Activated T-helper 1 cell treated with Interleukin-2 at 50 U/mL for 16 hours (primary cell): ENCODE measurements at places on chromosomes 2 and 18.

DNA sequence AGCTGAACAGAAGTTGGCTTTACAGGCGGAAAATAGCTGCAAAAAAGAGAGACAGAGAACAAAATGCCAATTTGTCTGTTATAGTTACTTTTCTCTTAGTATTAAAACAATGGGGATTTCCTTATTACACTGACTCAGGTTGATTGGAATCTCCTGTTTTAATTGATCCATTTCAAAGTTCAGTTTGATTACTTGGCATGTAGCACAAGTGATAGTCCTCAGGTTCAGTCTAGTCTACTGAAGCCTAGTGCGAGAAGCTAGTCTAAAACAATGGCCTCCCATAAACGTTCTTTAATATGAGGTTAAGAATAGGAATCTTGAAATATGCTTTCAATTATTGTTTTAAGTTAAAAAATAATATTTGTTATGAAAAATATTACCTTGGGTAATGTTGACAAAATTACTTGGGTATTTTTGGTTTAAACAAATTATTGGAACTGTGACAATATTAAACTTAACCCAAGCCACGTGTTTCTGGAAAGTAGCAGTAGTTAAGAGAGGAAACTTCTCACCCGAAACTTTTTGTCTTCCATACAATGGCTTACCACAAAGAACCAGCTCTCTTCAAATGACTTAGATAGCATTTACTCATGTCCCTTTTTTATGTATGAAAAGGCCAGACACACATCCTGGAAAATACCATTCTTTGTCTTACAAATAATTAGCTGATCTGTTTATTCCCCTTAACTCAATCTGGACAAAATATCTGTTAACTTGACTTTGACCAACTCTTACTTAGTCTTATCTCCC lies 1326.2 kb upstream of the TMEFF2 start:
- no peak for DNase-seq

DNA sequence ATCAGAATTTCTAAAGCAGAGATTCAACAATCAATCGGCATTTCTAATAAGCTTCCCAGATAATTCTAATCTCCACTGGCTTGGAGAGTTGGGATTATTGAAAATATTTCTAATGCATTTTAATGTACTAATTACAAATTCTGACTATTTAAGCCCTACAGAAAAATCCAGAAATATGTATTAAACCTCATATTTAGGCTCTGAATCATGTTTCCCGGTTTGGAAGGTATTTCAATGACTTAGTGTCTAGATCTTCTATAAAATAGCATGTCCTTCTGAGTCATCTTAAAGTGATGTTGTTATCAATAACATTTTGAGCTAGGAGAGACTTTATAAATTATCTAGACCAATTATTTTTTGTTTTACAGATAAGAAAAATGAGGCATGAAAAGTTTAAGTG lies 258.8 kb upstream of the NRXN1 start:
- no peak for DNase-seq

DNA sequence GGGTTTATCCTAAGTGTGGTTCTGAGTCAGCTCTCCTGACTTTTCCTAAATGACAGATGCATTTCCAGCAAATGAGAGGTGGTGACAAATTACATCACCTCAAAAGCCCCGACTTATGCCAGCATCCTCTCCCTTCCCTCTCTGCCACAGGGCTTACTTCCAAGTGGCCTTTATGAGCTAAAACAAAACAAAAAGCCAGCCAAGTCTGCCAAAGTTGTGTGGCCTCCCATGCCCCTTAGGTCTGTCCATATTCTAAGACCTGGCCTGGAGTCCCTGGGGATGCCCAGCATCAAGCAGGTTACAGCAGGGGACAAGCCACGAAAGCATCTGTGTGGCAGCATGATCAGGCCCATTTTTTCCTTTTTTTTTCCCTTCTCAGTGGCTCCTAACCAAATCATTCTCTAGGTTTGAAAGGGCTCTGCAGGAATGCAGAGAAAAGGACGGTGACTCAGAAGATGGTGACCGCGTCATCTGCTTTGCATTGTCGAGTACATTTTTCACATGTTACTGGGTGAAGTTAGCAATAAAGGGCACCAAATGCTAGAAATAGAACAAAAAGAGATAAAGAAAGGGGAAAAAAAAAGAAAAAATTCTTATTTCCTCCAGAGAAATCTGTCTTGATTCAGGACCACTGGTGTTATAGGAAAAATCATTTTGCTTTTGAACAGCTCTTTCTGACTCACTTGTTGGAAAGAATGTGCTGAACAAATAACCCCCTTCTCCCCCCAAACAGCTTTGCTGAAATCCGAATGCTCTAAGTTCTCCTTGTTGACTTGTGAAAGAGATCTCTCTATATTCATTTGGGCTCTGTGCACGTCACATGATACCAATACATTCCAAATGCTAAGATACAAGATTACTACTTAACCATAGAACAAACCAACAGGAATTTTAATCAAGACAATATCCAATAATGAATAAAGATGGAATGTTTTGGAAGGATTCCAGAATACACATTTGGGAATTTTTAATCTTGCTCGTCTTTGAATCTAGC lies 178.7 kb downstream of the EN1 start:
- DNase-seq = no peak

GRCh38 chr2:240983361-240983995 lies 14.9 kb upstream of the SNED1 start:
- peak; percentile 26 for DNase-seq

- DNase-seq = no peak
These were observed 105.7 kb upstream of the KCTD1 start for GRCh38 chr18:26653943-26654615.

- no peak for DNase-seq
These were observed 52.0 kb upstream of the CHAC2 start for GRCh38 chr2:53715568-53715967.

DNA sequence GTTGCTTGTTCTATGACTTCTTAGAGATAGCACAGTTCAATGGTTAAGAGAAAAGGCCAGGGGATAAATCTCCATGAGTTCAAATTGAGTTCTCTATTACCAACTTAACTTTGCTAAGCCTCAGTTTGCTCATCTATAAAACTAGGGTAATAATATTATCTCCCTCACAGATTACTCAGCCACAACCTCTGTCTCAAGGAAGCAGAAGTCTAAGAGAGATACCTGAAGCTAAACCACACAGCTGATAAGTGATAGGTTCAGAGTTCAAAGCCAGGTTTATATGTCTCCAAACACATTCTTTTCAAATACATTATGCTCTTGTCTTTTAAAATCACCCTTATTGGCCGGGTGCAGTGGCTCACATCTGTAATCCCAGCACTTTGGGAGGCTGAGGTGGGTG lies 287.7 kb downstream of the NBAS start:
- DNase-seq = no peak

DNA sequence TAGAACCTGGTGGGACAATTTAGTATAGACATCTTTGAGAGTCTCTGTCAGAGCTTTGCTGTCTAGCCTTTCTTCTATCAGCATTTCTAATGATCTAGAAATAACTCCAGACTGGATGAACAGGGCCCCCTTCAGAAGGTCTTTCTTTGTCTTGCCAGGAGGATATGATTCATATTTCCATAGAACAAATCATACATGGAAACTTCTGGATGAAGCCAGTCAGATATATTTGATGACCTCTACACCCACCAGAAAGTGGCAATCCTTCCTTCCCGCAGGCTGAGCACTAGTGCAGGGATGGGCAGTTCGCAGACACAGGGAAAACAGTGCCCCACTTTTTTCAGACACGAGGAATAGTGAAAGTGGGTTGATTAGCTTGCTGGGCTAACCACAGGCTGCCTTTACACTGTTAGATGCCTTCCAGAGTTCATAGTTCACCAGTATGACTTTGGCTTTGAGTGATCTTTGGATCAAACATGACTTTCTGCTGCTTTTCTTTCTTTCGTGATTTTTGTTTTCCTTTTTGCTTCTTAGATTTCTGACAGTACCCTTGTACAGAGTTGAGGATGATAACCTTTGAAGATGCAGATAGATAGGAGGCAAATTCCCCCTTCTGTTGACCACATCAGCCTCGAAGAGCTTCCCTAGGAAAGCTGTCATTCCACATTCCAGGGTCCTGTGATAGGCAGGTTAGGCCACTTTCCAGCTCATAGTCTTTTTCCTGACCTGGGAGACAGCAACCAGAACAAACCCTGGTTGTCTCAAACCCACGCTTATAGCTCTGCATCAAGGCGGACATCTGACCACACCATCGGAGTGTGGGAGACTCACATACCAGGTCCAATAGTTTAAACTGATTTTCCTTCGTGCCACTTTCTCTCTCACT lies 237.0 kb downstream of the ZNF407 start:
- DNase-seq = no peak

GRCh38 chr2:150495993-150496627 lies 8.6 kb upstream of the RND3 start:
- no peak for DNase-seq

- no peak for DNase-seq
These were observed 127.9 kb downstream of the EVA1A start for GRCh38 chr2:75432761-75433361.

DNA sequence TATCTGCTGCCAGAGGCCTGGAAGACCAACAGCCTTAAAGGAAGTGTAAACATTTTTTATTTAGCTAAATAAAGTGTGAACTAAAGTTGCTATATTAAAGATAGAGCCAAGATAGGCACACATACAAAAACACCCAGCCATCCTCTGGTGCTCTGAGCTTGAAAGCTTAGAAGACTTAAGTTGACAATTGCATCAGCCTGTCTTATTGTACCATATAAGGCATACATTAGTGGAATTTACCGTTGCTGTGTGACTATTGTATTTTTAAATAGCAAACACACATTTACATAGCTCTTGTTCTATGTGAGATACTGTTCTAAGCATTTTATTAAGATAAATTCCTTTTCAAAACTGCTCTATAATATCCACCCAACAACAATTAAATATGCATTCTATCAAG lies 736.6 kb upstream of the ZEB2 start:
- DNase-seq = no peak

DNA sequence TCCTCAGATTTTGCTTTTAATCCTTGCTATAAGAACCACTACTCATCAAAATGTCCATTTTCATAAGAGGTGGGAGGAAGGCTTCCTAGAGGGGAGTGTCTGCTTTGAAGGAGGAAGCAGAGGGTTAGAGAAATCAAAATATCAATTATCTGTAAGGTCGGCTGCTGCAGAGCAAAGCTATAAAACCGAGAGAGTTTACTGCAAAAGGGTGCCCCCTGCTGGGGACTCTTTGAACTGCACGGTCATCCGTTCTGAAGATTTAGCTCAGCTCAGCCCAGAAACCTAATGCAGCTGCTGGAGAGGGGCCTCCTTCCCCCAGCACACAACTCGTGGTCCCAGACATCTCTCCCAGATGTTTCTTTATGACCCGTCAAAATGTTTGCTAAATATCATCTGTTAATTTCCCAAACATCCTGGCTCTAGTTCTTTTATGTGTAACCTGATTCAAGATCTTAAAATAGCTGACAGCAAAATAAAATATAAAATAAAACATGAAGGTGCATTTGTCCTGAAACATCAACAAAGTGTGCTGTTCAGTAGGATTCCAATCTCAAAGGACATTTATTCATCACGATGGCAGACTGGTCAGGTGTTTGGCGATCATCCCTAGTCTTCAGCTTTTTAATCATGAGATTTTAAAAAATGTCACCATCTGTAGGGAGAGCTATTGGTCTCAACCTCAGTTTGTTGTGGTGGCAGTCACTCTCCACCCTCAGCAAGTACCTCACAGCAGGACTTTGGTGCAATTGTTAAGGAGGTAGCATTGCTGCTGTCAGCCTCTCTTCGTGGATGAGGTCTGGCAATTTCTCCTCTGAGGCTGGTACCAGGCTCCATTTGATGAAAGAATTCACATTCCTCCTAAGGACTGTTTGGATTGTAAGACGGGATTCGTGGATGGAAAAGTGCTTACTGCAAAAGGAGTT lies 185.9 kb downstream of the MTX2 start:
- peak; percentile 52 for DNase-seq
